ENCODE measurements at places on chromosomes 6 and 20.

DNA sequence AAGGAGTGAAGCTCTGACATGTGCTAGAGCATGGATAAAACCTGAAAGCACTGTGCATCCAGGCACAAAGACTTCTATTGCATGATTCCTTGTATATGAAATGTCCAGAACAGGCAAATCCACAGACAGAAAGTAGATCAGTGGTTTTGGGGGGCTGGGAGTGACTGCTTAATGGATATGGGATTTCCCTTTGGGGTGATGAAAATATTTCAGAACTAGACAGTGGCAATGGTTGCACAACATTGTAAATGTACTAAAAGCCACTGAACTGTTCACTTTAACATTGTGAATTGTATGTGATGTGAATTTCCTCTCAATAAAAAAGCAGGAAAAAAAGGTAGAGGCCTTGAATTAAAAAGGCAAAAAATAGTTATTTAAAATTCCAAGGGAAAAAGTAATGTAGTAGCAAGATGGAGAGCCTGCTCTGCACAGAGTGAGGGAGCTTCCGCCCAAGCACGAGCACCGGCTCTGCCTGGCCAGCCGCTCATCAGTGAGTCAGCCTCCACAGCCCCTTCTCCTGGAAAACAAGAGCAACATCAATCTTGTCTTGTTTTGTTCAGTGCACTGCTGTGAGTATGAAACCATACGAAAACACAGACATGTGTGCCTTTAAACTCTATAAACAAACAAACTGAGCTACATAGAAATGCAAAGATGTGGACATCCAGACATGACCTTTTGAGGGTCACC lies 74.6 kb upstream of the THBS2 start:
- DNase-seq = no peak

GRCh38 chr6:102438171-102438570 lies 1044.7 kb downstream of the GRIK2 start:
- no peak for DNase-seq

- DNase-seq = no peak
These were observed 98.8 kb upstream of the CITED2 start for GRCh38 chr6:139473231-139473701.

DNA sequence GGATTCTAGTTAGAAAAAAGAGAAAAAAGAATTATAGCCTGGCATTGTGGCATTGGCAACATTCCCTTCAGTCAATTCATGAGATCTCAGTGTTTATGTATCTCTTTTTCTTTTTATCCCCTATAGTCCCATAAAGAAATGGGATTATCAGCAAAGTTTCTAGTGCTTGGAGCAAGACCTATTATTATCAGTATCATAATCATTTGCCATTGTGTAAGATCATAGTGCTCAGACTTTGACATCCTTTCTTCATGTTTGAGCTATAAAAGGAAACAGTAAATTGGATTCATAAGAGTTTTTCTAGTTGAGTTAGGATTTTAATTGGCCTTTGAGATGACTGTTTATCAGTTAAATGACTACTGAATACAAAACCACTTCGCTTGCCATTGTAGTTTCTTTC lies 295.6 kb downstream of the GRIK2 start:
- no peak for DNase-seq

DNA sequence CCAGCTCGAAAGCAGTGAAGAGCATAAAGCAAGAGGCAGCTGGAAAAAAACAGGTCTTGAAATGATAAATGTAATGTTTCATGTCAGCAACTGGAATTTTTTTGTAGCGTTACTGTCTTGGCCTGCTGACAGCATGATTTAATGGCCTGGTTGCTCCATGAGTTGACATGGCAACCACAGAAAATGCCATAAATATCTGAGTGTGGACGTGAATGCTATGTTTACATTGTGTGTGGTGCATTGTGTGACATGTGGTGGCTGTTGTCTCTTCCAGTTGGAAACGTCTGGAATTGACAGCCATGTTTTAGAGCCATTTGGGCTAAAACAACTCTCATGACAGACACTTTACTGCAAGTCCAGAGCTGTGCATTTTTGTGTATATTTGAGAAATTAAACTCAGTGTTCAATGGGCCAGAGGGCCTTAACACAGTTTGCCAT lies 170.0 kb downstream of the FOXA2 start:
- DNase-seq = no peak

DNA sequence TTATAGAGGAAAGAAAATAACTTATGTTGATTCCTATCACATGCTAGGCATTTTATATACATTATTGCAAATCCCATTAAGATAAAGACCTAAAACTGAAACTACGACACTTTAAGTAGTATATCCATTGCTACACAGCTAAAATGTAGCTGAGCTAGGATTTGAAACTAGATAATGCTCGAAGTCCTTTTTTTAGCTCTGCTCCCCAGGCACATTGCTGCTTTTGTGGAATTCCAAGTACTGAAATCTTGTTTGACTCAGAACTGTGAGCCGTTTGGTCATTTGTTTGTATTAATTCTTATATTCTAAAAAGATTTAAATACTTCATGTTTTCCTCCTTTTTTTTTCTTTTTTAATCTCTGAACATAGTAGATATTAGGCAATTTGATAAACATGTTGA lies 644.8 kb downstream of the HACE1 start:
- no peak for DNase-seq

- DNase-seq = no peak
These were observed 59.0 kb upstream of the MRAP2 start for GRCh38 chr6:83974409-83975050.

- DNase-seq = no peak
These were observed 57.9 kb downstream of the GJA10 start for GRCh38 chr6:89952105-89952671.

GRCh38 chr20:50095476-50096078 lies 17.4 kb downstream of the UBE2V1 start:
- no peak for DNase-seq

- DNase-seq = no peak
These were observed 83.4 kb downstream of the ELOVL4 start for GRCh38 chr6:79864001-79864400.

GRCh38 chr6:154482858-154483257 lies 27.6 kb downstream of the CNKSR3 start:
- DNase-seq = no peak

DNA sequence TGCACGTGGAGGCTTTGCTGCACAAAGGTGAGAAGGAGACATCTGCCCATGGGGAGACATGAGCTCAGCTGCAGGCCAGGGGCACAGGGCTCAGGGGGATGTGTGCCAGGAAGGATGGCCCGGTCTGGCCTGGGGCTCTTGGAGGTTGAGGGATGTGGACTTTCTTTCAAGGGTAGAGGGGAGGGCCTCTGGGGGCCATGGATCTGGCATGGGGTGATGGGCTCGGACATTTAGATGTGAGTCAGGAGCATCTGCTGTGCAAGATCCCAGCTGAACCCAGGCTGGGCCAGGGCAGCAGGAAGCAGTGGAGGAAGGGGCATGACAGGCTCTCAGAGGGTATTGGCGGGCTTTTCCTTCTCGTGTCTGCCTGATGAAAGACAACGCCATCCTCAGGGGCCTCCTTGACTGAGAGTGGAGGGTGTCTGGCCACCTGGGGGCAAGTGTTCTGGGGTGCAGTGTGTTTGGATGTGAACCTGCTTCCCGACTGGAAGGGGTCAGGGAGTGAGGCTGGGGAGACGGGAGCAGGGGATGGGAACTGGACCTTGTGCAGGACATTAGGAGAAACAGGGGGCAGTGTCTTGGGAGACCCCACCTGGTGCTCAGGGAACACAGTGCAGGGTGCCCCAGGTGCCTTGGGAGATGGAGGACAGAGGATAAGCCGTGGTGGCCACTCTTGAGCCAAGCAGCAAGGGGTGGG lies 156.1 kb downstream of the ERMARD start:
- DNase-seq = no peak

DNA sequence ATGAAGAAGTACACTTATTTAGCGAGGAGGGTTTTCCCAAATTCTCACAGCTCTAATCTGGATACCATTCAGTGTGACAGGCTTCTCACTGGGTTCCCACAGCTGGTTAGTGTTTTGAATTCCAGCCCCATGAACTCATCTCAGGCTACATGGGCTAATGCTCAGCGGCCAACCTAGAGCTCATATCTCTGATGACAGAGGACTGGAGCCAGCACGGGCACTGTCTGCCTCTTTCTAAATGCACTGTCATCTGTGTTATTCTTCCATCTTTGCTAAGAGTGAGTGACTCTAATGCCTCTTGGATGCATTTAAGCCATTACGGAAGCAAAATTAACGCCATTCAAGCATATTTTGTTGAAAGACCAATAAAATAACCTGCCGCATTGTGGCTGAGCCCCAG lies 308.9 kb upstream of the JAG1 start:
- no peak for DNase-seq

- DNase-seq = no peak
These were observed 180.6 kb downstream of the RPS12 start for GRCh38 chr6:132995009-132995408.

DNA sequence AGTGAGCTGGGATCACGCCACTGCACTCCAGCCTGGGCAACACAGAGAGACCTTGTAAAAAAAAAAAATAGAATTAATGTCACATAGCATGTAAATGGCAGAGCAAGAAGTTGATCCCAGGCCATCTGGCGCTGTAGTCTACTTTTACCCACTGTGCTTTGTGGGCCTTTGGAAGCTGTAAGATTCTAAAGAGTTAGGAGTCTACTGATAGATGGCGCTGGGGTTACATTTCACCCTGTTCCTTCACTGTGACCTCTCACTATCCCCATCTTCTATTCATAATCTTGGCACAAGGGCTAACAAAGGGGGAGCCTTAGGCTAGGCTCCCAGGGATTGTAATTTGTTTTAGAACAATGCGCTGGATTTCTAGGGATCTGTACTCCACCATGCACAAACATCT lies 24.4 kb downstream of the SIRPD start:
- DNase-seq = no peak

GRCh38 chr6:28135393-28135792 lies 6.3 kb upstream of the ZKSCAN8 start:
- DNase-seq = no peak

DNA sequence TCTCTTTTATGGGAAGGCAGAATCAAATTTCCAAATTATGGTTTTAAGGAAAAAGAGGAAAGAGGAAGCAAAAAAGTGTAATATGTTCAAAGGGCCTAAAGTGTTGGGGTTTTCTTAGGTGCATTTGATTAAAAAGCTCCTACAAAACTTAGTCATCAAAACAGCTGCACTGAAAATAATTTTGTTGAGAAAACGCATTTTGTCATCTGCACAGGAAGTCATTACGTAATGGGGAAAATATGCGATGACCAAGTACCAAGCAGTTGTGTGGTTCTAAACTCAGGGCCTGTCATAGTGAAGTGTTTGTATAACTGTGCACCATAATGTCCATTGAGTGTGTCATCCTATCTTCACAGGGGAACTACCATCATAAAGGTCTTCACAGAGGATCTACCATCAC lies 15.6 kb downstream of the HAO1 start:
- no peak for DNase-seq

- no peak for DNase-seq
These were observed 77.6 kb upstream of the STXBP5 start for GRCh38 chr6:147126618-147127022.

GRCh38 chr20:57648878-57649616 lies 28.8 kb upstream of the ZBP1 start:
- DNase-seq = no peak

GRCh38 chr6:33914645-33915044 lies 110.8 kb upstream of the MLN start:
- peak; percentile 46 for DNase-seq
